Muscle of leg (tissue), 16 donors: ENCODE measurements at places on chromosomes 1 and 21. TPM values are rescaled to one million over a fixed set of nuclear protein-coding genes. Genes with fewer than 3 reads are reported as not detected.

The OR2T2 gene
- not detected for total RNA-seq

- no peak for DNase-seq
- H3K27ac ChIP-seq: no peak overlapping the region
- H3K27me3 ChIP-seq: no peaks in the 10 kb centered on the region
- peaks cover 27% of the 10 kb centered on the region for H3K4me1 ChIP-seq
Measured at GRCh38 chr1:29282135-29282923, 46.0 kb downstream of the PTPRU start.

DNA sequence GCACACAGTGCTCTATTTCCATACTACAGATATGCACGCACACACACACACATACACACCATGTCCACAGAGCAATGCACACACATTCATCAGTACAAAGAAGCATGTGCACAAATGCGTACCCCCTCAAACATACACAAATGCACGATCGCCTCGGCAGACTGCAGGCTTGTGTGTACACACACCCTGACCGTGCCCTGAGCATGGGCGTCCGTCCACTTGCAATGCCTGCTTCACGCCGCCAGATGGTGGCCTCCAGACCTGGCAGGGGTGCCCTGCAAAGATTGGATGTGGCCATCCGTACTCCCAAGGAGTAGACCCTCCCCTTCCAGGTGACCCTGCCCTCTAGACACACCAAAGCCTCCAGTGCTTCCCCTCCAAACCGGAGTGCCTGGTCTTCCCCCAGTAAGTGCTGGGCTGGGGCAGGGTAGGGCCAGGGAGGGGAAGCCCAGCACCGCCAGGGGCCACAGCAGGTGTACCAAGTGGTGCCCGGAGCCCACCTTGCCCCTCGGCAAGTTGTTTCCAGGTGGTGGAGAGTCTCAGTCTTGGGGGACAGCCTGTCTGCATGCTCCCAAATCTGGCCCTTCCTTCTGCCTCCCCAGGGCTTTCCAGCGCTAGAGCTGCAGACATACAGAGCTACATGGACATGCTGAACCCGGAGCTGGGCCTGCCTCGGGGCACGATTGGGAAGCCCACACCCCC lies 20.6 kb downstream of the ESPN start:
- no peaks in the 10 kb centered on the region for H3K36me3 ChIP-seq
- H3K27me3 ChIP-seq: peaks cover 68% of the 10 kb centered on the region
- no peak for DNase-seq

GRCh38 chr1:184028854-184029623 lies 8.5 kb downstream of the COLGALT2 start:
- no peaks in the 10 kb centered on the region for H3K36me3 ChIP-seq
- H3K4me1 ChIP-seq: peaks cover 31% of the 10 kb centered on the region
- peaks cover 2% of the 10 kb centered on the region for H3K27me3 ChIP-seq
- peak; percentile 25 for DNase-seq

GRCh38 chr1:51863384-51863783 lies 15.1 kb downstream of the NRDC start:
- no peak overlapping the region for H3K27ac ChIP-seq
- H3K4me3 ChIP-seq: no peak overlapping the region
- H3K36me3 ChIP-seq: peaks cover 3% of the 10 kb centered on the region
- DNase-seq: no peak
- peaks cover 3% of the 10 kb centered on the region for H3K4me1 ChIP-seq

The TEKT2 gene
- total RNA-seq: 0.53 TPM

DNA sequence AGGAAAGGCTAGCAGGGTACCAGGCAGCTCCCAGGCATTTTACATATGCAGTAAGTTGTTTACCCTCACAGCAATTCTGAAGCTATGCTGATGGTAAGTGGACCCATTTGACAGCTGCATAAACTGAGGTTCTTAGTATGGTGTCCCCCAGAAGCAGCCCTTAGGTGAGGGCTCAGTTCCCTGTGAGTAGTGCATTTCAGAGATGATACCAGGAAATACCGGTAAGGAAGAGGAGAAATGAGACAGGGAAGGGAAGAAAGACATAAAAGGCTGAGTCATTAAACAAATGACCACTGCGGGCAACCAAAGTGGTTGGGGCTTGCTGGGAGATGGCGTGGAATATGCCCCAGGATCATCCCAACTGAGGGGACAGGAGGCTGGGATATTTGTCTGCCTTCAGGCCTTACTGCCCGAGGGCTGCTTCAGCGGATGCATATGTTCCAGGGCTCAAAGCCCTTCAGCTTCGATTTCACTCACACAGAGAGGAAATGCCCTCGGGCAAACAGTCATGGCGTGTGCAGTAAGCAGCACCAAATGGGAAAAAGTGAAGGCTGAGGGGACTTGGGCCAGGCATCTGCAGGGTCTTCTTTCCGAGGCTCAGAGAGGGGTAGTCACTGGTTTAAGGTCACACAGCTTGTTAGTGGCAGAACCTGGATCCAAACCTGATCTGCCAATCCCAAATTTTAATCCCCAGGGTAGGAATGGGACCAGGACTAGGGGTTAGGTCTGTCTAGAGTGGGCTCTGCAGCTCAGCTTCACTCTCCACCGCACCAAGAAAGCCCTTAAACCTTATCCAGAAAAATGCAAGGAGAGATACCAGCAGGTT lies 133.7 kb upstream of the RUNX3 start:
- no peaks in the 10 kb centered on the region for H3K36me3 ChIP-seq
- H3K4me3 ChIP-seq: no peak overlapping the region
- peaks cover 15% of the 10 kb centered on the region for H3K4me1 ChIP-seq
- no peak overlapping the region for H3K27ac ChIP-seq

The PLEKHN1 gene
- total RNA-seq: not detected

DNA sequence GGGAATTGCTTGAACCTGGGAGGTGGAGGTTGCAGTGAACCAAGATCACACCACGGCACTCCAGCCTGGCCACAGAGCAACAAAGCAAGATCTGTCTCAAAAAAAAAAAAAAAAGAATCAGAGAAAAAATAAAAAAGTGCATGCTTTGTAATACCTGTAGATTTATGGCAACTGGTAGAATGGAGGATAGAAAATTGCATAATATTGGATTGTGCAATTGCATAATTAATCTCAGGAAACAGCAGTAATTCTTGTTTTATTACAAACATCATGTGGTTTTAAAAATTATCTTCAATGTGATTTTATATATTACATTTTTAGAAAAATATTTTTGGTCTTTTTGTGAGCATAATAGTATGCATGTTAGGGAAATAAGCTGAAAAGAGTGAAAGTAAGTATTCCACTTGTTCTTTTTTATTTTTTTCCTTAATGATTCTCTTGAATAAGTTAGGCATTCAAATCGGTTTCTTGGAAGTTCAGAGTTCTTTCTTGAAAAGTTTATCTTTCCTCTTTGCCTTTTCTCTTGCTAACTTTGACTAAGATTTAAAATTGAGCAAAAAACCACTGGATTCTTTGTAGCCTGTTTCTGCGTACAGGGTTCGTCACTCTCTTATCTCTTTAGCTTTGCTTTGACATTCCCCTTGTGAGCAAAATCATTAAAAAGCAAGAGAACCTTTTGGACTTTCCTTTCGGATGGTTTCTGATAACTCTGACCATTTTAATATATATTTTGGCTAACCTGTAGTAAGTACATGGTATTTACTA lies 127.5 kb upstream of the ADAMTS5 start:
- H3K4me1 ChIP-seq: no peaks in the 10 kb centered on the region
- no peaks in the 10 kb centered on the region for H3K27me3 ChIP-seq
- no peaks in the 10 kb centered on the region for H3K36me3 ChIP-seq
- H3K4me3 ChIP-seq: no peak overlapping the region
- H3K27ac ChIP-seq: no peak overlapping the region
- DNase-seq: no peak

DNA sequence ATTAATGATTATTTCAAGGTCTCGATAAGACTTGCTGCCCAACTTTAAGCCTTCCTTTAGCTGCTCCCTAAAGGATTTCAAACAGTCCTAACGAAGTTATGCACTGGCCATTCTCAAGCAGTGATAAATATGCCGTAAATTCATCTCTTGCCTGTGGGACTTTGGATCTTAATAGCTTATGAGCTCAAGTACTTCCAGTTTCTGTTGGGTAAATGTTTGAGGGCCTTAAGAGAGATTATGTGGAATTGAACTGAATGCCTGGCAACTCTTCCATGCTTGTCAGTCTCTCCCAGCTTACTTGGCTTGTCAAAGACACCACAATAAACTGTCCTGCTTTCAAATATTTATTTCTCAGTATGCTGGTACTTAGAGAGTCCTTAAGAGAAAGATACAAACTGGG lies 3.5 kb upstream of the OR10J4 start:
- DNase-seq: no peak
- no peaks in the 10 kb centered on the region for H3K27me3 ChIP-seq
- H3K4me3 ChIP-seq: no peak overlapping the region
- no peaks in the 10 kb centered on the region for H3K4me1 ChIP-seq

- H3K4me1 ChIP-seq: no peaks in the 10 kb centered on the region
- H3K4me3 ChIP-seq: no peak overlapping the region
- no peak for DNase-seq
- H3K27ac ChIP-seq: no peak overlapping the region
- H3K36me3 ChIP-seq: no peaks in the 10 kb centered on the region
Measured at GRCh38 chr1:62991152-62991551, 207.2 kb downstream of the ATG4C start.

- H3K4me1 ChIP-seq: no peaks in the 10 kb centered on the region
- no peaks in the 10 kb centered on the region for H3K36me3 ChIP-seq
- no peaks in the 10 kb centered on the region for H3K27me3 ChIP-seq
- H3K4me3 ChIP-seq: no peak overlapping the region
- DNase-seq: no peak
Measured at GRCh38 chr1:74430342-74430934, 82.0 kb downstream of the LRRC53 start.

DNA sequence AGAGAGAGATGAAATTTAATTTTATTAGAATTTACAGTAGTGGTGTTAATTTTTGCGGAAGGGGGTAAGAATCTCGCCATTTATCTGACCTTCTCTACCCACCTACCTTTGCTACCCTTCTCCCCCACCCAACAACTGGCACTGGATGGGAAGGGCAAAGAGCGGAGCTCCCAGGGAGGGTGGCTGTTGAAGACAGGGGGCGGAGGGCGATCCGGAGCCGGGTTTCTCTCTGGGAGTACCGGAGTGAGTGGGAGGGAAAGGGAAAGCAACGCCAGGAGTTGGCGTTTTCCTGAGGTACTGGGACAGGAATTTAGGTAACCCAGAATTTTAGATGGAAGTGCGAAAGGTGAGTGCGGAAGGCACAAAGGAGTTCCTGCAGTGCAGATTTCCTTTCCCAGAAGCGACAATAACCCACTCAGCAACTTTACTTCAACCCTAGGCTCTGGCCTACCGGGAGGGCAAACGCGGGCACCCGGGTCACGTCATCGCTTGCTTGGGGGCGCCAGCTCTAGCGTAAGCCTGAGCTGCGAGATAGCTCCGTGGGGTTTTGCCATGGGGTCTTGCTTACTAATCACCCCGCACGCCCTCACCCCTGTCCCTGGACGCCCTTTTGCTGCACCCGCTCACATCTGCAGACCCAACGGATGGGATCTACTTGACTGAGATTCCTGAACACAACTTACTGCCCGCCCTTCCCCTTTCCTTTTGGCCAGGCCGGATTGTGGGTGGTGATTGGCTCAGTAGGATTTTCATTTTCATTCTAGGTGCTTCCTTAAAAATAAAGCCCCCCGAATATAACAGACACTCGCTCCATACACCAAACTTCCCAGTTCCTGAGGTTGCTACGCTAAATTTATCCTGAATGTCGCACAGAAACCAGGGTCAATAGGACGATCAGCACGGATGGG lies 413.0 kb upstream of the ESRRG start:
- peak overlapping the region; percentile 56 for H3K4me3 ChIP-seq
- no peak overlapping the region for H3K27ac ChIP-seq
- H3K36me3 ChIP-seq: no peaks in the 10 kb centered on the region
- DNase-seq: no peak
- peaks cover 37% of the 10 kb centered on the region for H3K4me1 ChIP-seq

DNA sequence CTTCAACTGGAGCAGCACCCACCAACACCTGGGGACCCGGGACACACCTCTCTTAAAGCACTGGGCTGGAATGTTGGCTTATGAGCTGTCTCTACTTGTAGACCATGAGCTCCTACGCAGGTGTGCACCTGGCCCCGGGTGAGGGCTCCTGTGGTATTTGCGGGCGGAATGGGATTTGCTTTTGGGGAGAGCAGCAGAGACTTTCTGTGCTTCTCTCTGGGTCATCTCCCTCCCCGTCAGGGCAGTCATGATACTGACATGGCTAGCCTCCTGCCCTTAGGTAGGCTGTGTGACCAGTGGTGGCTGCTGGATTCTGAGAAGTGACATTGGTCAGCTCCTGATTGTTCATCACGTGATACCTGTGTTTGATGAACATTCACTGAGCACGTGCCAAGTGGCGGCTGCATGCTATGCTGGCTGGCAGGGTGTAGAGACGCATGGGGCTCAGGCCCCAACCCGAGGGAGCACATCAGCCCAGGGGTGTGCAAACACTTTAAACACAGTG lies 9.0 kb upstream of the ZBTB21 start:
- H3K36me3 ChIP-seq: no peaks in the 10 kb centered on the region
- H3K27me3 ChIP-seq: peaks cover 24% of the 10 kb centered on the region
- no peak overlapping the region for H3K27ac ChIP-seq
- DNase-seq: no peak
- H3K4me3 ChIP-seq: no peak overlapping the region
- peaks cover 3% of the 10 kb centered on the region for H3K4me1 ChIP-seq

GRCh38 chr1:185152187-185152767 lies 4.5 kb downstream of the TRMT1L start:
- H3K27me3 ChIP-seq: no peaks in the 10 kb centered on the region
- peak; percentile 12 for DNase-seq
- H3K27ac ChIP-seq: no peak overlapping the region
- H3K4me1 ChIP-seq: peaks cover 2% of the 10 kb centered on the region
- H3K4me3 ChIP-seq: no peak overlapping the region

- DNase-seq: peak; percentile 34
- no peaks in the 10 kb centered on the region for H3K36me3 ChIP-seq
- no peak overlapping the region for H3K27ac ChIP-seq
- peaks cover 11% of the 10 kb centered on the region for H3K4me1 ChIP-seq
Measured at GRCh38 chr1:47547753-47548573, 110.1 kb downstream of the FOXD2 start.

DNA sequence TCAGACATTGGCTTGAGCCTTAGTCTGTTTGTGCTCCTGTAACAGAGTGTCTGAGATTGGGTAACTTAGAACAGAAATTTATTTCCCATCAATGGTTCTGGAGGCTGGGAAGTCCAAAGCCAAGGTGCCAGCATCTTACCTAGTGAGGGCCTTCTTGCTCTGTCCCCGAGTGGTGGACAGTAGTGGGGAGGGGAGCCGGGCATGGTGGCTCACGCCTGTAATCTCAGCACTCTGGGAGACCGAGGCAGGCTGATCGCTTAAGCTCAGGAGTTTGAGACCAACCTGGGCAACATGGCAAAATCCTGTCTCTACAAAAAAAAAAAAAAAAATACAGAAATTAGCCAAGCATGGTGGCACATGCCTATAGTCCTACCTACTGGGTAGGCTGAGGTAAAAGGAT lies 336.5 kb upstream of the VAMP3 start:
- peaks cover 8% of the 10 kb centered on the region for H3K4me1 ChIP-seq
- H3K27ac ChIP-seq: no peak overlapping the region
- DNase-seq: no peak
- H3K27me3 ChIP-seq: no peaks in the 10 kb centered on the region

The PCSK9 gene
- total RNA-seq: 3.1 TPM

- H3K36me3 ChIP-seq: no peaks in the 10 kb centered on the region
- no peaks in the 10 kb centered on the region for H3K4me1 ChIP-seq
- H3K4me3 ChIP-seq: no peak overlapping the region
- H3K27me3 ChIP-seq: no peaks in the 10 kb centered on the region
- no peak overlapping the region for H3K27ac ChIP-seq
- DNase-seq: no peak
Measured at GRCh38 chr1:113168946-113169345, 95.9 kb downstream of the LRIG2 start.

The OR14K1 gene
- not detected for total RNA-seq

- no peaks in the 10 kb centered on the region for H3K27me3 ChIP-seq
- peaks cover 12% of the 10 kb centered on the region for H3K4me1 ChIP-seq
- H3K27ac ChIP-seq: peak overlapping the region; percentile 4
- DNase-seq: peak; percentile 68
- no peaks in the 10 kb centered on the region for H3K36me3 ChIP-seq
- H3K4me3 ChIP-seq: no peak overlapping the region
Measured at GRCh38 chr1:58922302-58923089, 138.6 kb upstream of the JUN start.
